Ovary (tissue), 10 donors: ENCODE measurements at places on chromosomes 4 and X. TPM values are rescaled to one million over a fixed set of nuclear protein-coding genes. Genes with fewer than 3 reads are reported as not detected.

The RAI2 gene
- polyA plus RNA-seq: 52.8 TPM

DNA sequence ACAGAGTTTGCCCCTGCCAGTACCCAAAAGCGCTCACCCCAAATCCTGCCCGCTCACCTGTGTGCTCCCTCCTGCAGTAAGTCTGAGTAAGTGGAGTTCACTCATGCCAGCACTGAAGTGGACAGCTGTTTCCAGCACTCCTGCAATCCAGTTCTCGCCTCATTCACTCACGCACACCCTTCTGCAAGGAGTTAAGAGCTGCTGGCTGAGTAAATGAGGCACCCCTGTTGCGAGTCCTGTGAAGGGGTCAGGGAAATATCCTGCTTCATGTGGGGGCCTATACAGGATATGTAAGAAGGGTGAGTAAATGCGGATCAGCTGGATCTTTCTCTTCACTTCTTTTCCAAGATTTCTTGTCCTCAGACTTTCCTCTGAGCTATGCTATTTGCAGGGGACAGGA, 23.5 kb downstream of the CXCL8 start:
- H3K4me1 ChIP-seq: no peaks in the 10 kb centered on the region
- no peak overlapping the region for H3K27ac ChIP-seq
- no peak for DNase-seq
- H3K36me3 ChIP-seq: no peaks in the 10 kb centered on the region
- H3K4me3 ChIP-seq: no peak overlapping the region

DNA sequence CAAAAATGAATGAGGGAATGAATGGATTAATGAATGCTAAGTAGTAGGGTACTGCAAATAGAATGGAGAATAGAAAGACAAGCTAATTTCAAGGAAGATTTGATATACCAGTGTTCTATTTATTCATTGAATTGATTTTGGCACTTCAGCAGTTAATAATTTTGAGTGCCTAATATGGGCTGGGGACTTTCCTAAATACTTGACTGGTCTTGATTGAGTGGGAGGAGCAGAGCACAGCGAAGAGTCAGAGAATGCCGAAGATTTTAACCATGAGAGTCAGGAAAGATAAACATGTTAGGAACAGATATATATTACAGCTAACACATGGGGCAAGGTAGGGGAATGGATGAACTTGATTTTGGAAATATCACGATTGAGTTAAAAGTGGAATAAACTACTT, 10.6 kb downstream of the IL15 start:
- no peaks in the 10 kb centered on the region for H3K27me3 ChIP-seq
- H3K36me3 ChIP-seq: no peaks in the 10 kb centered on the region
- no peaks in the 10 kb centered on the region for H3K4me1 ChIP-seq
- no peak for DNase-seq

DNA sequence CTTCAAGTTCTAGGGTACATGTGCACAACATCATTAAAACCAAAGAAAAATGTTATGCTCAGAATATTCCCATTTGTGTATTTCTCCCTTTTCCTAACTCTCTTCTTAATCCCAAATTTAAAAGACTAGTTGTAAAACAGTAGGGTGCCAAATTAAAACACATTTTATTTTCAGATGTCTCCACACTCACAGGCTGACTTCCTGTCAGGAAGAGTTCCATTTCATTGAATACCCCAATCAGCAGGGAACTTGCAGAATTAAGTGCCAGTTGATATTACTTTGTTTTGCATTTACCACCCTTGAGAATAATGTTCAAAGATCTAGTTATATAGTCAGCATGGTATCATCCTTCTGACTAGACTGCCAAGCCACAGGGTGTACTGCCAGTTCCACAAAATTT, 207.9 kb downstream of the MAB21L2 start:
- H3K4me1 ChIP-seq: no peaks in the 10 kb centered on the region
- no peak for DNase-seq
- H3K27ac ChIP-seq: no peak overlapping the region
- H3K27me3 ChIP-seq: no peaks in the 10 kb centered on the region

- H3K4me3 ChIP-seq: no peak overlapping the region
- no peaks in the 10 kb centered on the region for H3K36me3 ChIP-seq
- DNase-seq: no peak
- H3K4me1 ChIP-seq: no peaks in the 10 kb centered on the region
- H3K27me3 ChIP-seq: no peaks in the 10 kb centered on the region
- H3K27ac ChIP-seq: no peak overlapping the region
Measured at GRCh38 chrX:11215191-11215921, 77.9 kb upstream of the AMELX start.

DNA sequence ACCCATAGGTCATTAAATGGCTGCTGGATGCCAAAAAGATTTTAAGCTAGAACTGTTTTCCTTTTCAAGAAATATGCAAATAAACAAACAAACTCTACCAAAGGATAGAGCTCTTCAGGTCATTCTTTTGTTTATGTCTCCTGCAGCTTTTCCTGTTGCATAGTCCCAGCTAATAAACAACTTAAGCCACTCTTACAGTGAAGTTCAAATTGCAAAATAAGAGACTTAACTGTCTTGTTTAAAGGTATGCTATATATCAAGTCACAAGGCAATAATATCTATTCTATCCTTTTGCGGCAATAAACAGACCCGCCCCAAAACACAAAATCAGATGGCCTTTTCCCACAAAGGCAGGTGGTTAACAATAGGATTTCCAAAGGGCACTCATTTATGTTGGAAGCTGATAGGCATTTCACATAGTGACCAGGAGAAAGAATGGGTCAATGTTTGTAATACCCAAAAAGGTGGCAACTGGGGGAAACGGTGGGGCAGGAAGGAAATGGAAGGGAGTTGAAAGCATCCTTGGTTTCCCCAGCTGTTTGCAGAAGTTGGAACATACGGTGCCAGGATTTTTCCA, 15.3 kb downstream of the HAND2 start:
- no peak overlapping the region for H3K27ac ChIP-seq
- peaks cover 5% of the 10 kb centered on the region for H3K4me1 ChIP-seq
- no peak for DNase-seq

DNA sequence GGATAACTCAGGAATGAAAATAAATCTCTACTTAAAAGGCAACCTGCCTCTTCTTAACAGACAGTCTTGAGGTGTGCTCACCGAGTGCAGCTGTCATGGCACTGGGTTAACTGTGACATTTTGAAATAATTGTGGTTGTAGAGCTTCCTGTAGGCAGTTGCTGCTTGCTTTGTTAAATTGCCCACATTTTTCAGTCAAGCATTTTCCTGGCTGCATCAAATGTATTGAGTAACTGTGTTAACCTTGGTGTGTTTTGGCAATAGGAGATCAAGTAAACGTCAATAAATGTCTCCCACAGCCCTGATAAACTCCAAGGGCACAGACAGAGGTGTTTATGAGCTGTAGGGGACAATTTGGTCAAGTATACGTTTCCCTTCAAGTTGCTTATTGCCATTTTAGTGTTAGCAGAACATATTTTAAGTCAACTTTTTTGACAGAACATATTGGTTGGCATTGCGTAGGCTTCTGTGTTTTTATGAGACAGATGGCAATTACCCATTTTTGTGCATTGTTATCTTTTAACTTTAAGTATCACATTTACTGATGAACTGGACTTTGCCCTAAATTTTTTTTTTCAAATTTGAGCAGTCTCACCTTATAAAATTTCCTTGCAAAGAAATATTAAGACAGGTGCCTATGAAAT, 527.4 kb downstream of the C4orf33 start:
- no peaks in the 10 kb centered on the region for H3K27me3 ChIP-seq
- no peak overlapping the region for H3K4me3 ChIP-seq
- no peaks in the 10 kb centered on the region for H3K36me3 ChIP-seq
- H3K27ac ChIP-seq: no peak overlapping the region
- no peak for DNase-seq

GRCh38 chr4:113524096-113524495, 237.4 kb downstream of the CAMK2D start:
- H3K4me3 ChIP-seq: no peak overlapping the region
- H3K27me3 ChIP-seq: no peaks in the 10 kb centered on the region
- no peaks in the 10 kb centered on the region for H3K4me1 ChIP-seq

DNA sequence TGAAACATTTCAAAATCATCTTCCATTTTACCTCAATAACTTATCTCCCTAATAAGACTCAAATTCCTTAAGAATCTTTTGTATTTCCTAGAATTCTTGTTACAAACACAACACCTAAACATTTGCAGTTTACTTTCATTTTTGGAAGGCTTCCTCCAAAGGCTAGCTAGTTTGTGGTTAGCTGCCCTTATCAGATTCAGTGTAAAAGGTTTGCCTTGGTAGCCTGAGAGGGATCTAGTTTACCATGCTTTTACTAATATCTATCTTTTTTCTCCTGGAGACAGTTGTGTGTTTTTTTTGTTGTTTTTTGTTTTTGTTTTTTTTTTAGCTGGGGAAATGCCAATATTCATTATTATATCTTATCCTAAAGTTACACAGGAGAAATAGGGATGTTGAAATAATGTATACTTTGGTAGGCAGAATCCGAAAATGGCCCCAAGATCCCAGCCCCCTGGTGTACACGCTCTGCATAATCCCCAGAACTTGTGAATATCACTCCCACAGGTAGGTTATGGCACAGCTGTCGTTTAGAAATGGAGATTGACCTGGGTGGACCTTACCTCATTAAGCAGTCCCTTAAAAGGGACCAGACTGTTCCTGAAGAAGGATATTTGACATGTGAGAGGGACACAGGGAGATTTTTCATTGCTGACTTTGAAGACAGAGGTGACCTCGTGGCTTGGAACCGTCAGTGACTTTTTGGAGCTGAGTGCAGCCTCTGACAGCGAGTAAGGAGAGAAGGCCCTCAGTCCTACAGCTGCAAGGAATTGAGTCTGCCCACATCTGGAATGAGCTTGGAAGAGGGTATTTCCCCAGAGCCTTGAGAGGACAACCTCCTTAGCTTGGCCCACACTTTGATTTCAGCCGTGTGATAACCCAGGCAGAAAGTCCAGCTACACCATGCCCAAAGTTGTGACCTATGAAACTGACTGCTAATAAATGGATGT, 33.4 kb downstream of the SEPTIN11 start:
- H3K27me3 ChIP-seq: no peaks in the 10 kb centered on the region
- H3K36me3 ChIP-seq: no peaks in the 10 kb centered on the region
- H3K4me1 ChIP-seq: peaks cover 19% of the 10 kb centered on the region
- H3K4me3 ChIP-seq: no peak overlapping the region
